ENCODE measurements at places on chromosomes 3 and 15.

GRCh38 chr3:71858503-71859122 lies 73.7 kb upstream of the PROK2 start:
- no peak for DNase-seq

- no peak for DNase-seq
These were observed 66.4 kb upstream of the SNRPA1 start for GRCh38 chr15:101361418-101361817.

- DNase-seq = no peak
These were observed 39.9 kb downstream of the NKIRAS1 start for GRCh38 chr3:23876923-23877322.

DNA sequence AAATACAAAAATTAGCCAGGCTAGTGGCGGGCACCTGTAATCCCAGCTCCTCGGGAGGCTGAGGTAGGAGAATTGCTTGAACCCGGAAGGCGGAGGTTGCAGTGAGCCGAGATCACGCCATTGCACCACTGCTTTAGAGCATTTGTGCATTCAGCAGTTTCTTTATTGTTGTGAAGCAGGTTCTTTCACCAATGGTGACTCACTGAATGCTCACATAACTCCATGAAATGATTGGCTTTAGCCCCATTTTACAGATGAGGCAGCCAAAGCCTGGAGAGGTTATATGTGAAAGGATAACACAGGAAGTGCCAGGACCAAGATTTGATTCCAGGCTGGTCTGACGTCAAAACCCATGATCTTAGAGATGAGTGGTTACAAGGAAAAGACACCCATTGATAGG lies 195.2 kb downstream of the SLCO3A1 start:
- DNase-seq = no peak

All from OCI-M1 (cell line).